ENCODE measurements at places on chromosomes 6 and 20.

DNA sequence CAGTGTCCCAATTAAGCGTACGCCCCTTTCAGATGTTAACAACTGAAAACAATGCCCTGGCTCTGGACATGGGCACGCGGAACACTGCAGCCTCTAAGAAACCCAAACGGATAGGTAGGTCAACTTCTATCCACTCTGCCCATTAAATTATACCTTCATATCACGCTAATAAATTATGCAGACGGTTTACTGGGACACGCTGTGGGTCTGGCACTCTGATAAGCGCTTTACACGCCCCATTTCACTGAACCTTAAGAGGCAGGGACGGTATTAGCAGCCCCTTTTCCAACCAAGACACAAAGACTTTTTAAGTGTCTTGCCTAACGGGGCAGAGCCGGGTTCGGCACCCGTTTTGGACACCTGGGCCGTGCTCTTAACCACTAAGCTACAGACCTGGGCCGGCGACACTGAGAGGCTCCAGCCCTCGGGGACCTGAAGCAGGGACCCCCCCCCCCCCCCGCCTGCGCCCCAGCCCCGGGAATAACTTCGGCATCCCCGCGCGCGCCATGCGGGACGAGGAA, 744 bp downstream of the STAU1 start:
- no peak for DNase-seq

GRCh38 chr20:57224641-57225138, 41.8 kb downstream of the BMP7 start:
- no peak for DNase-seq

- no peak for DNase-seq
Measured at GRCh38 chr6:95685822-95686221, 108.5 kb downstream of the MANEA start.

- DNase-seq = no peak
Measured at GRCh38 chr6:13741365-13741764, 29.7 kb upstream of the RANBP9 start.

GRCh38 chr6:33199687-33200218, 712 bp downstream of the RXRB start:
- DNase-seq = no peak

DNA sequence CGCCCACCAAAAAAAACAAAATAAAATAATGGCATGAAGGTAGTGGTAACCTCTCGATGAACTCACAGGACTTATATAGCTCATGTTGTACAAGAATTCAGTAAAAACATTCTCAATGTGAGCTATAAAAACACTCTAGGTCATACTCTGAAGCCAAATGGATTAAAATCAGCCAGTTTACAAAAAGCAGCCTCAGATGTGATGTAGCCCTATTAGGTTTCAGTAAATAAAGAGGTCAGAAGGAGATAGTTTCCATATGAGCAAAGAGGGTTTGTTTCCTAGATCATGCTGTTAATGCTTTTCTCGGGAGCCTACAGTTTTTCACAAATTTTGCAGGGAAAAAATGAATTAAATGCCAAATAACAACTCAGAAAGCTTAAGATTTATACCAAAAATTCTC, 319.5 kb upstream of the HSF2 start:
- no peak for DNase-seq

GRCh38 chr20:35991142-35991771, 22.9 kb downstream of the CNBD2 start:
- peak; percentile 50 for DNase-seq

DNA sequence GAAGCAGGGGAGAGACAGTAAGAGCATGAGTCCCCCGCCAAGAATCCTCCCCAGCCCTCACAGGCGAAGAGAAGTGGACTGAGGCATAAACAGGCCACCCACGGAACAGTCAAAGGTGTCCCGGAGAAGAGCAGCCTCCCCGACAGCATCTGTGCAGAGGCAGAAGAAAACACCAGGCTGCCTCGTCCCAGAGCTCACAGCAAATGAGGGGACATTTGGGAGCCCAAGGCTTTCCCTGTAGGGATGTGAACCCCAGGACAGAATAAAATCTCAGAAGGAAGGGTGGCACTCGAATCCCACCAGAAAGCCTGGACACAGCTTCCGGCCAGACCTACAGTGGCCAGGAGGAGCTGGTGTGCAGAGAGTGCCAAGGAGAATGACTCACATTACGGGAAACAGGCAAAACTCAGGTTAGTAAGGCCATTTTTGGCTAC, 90.4 kb downstream of the DLL1 start:
- DNase-seq = no peak

DNA sequence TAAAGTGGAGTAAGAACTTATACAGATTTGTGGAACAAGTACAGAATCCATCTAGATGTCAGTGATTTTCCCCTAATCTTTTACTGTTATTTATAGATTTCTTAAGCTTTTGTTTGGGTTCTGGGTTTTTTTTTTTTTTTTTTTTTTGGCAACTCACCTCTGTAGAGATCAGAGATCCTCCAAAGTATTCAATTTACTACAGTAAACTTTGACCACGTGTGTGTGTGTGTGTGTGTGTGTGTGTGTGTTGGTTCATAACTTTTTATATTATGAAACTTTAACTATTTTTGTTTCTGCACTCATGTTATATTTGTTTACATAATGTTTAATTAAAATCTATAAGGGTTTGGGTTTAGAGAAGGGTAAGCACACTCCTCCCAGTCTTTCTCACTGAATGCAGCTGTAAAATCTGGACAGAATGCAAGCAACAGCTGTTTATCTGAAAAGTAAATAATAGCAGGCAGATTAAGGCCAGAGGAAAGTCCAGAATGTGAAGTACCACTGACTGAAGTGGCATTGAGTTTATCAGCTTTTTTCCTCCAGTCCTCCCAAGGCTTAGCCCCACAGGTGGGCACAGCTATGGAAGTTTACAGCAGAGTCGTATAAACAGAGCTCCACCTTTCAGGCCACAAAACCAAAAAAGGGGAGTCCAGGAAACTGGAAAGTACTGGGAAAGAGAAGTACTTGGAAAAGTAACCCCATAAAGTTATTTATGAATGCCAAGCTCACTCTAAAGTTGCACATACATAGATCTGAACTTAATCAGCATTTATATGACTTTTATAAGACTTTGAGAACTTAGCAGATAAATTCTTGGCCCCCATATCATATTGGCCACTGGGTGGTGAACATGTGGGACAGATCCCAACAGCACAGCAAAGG, 43.0 kb upstream of the CD2AP start:
- no peak for DNase-seq

GRCh38 chr6:158988477-158988876, 11.5 kb downstream of the RSPH3 start:
- no peak for DNase-seq

GRCh38 chr6:113585246-113585645, 271.9 kb upstream of the MARCKS start:
- DNase-seq = no peak

- DNase-seq = no peak
Measured at GRCh38 chr20:22414305-22414742, 170.0 kb downstream of the FOXA2 start.

DNA sequence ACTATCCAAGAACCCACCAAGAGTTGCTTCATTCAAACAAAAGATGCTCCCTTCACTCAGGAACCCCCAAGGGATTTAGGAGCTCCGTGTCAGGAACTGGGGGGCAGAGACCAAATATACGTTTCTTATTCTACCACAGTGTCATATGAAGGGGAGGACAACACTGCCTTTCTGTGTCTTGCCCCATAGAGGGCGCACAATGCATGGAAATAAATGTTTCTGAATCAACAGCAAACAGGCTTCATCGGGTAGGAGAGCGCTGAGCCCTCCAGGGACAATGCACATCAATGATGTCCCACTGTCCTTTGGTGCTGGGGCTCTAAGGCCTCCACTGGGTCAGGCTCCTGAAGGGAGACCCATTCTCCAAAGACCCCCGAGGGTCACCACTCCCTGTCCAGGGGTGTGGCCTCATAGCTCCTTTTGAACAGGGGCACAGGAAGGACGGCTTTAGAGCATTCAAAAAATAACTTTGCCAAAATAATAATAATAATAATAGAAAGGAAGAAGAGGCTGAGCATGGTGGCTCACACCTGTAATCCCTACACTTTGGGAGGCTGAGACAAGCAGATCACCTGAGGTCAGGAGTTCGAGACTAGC, 31.1 kb downstream of the PLG start:
- DNase-seq = peak; percentile 34

- no peak for DNase-seq
Measured at GRCh38 chr6:3058957-3059356, 9.3 kb upstream of the RIPK1 start.

DNA sequence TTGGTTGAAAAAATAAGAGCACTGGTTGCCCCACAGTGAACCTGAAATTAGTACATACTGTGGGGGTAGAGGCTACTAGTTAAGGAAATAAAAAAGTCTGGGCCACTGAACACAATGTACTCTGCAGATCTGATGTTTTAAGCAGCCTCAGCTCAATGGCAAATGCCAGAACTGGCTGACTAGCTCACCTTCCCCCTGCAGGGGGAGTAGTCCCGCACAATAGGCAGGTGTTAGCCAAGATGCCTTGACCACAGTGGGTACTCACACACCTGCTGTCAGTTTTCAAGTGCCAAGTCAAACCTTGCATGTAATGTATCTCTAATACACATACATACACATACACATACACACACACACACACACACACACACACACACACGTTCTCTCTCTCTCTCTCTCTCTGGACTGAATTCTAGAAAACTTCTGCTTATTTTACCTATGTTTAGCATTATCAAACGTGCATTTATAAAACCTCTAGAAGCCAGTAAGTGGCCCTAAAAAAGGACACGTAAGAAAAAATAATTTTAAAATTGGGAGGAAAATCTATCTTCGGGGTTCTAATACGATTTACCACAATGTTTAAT, 36.1 kb downstream of the GMDS start:
- DNase-seq = no peak

DNA sequence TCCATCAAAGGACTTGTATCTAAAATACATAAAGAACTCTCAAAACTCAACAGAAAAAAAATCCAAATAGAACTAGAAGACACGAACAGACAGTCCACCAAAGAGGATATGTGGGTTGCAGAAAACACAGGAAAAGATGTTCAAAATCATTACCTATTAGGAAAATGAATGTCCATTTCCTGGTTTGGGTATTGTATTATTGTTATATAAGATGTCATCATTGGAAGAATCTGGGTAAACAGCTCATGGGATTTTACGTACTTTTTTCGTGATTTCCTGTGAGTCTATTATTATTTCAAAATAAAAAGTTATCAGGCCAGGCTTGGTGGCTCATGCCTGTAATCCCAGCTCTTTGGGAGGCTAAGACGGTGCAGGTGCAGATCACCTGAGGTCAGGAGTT, 9.2 kb upstream of the PI16 start:
- no peak for DNase-seq

DNA sequence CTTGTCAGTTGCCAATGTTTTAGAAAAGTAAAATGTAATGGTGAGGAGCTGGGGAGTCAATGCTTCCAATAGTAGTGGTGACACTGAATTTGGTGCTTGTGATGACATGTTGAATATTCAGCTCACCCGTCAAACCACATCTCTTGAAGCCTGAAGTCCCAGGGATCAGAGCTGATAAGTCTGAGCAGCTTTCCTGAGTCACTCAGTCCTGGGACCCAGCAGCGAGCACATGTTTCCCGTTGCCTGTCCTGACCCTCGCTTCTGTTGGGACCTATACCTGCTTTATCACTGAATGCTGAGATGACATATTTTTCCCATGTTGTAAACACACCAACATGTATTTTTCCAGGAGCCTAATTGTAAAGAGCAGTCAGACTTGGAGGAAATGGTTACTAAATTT, 693.6 kb downstream of the QKI start:
- no peak for DNase-seq

GRCh38 chr6:72966628-72967280, 258.5 kb downstream of the KHDC1L start:
- no peak for DNase-seq

DNA sequence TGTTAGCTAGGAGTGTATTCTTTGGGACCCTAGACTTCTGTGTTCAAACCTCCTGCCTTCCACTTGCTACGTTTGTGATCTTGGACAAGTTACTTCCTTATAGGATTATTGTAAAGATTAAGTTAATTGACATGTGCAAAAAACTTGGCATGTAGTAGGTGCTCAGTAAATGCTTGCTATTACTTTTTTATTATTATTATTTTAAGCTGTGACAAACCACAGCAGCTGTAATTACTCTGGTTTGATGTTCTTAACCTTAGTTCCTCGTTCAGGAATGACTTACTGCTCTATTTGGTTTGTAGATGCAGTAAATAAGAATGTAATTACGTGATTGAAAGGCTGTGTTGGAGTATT, 3.2 kb downstream of the ARFGEF2 start:
- DNase-seq = no peak

DNA sequence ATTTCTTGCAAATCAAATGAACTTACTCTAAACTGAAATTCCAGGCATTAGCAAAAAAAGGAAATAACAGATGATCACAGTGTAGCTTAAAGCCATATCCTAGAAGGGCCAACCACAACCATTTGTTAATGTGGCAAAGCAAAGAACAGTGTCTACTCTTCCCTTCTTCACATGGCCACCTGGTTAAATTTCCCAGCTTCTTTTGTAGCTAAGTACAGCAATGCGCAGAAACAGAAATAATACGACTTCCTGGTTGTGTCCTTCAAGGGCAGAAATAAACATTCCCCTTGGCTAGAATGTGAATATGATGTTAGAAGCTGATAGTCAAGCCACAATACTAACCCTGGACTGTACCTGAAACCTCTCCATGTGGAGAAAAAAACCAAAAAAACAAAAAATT, 9.6 kb downstream of the SNX3 start:
- no peak for DNase-seq

- DNase-seq = no peak
Measured at GRCh38 chr6:130447374-130447773, 81.6 kb downstream of the TMEM200A start.

DNA sequence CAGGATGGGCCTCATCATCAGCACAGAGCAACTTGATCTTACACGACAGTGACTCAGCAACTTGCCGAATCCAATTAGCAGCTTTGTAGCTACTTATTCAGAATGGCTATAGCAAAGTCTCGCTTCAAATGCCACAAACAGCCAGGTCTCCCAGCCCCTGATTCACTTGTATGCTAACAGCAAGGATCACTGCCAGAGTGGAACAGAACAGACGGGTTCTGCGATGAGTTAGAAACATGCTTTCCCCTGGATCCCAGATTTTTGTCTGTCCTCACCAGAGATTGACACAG, 254.4 kb downstream of the NRN1 start:
- peak; percentile 57 for DNase-seq

GRCh38 chr6:105226598-105227294, 46.9 kb upstream of the POPDC3 start:
- DNase-seq = no peak

DNA sequence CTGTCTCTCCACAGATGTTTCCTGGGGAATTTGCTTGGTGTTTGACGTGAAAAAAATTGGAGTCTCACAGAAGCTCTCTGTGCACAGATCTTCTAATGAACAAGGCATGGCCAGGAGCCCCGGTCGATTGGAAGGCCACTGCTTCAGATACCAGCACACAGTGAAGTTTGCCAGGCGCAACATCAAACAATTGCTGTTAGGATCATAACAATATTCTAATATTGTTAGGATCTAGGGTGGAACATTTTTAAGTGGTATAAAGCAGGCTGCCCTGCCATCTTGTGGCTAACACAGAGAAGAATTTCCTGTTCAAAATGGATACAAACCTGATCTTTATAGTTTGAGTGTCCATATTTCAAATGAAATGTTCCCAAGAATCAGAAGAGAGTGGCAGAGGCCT, 64.1 kb downstream of the C6orf118 start:
- DNase-seq = peak; percentile 61

GRCh38 chr6:38495518-38495917, 144.2 kb downstream of the BTBD9 start:
- no peak for DNase-seq

GRCh38 chr20:1415667-1416468, 23.0 kb upstream of the FKBP1A start:
- DNase-seq = no peak

- DNase-seq = no peak
Measured at GRCh38 chr6:65558071-65558470, 149.0 kb downstream of the EYS start.

GRCh38 chr20:61803416-61803914, 262.2 kb downstream of the TAF4 start:
- DNase-seq = no peak

Data from head of caudate nucleus (tissue), 42 donors.